Psoas muscle (tissue), 8 donors: ENCODE measurements at places on chromosomes 12 and 14. TPM values are rescaled to one million over a fixed set of nuclear protein-coding genes. Genes with fewer than 3 reads are reported as not detected.
A peak's percentile ranks its signal among the peaks of the same experiment; 100 is the strongest.

- no peak for DNase-seq
Observed at GRCh38 chr12:101828463-101829196, 2.1 kb downstream of the GNPTAB start.

The IAPP gene
- total RNA-seq, result not detected

- DNase-seq, result no peak
Observed at GRCh38 chr12:130764475-130765185, 48.5 kb upstream of the RIMBP2 start.

The RPGRIP1 gene
- not detected for total RNA-seq

The SERPINA10 gene
- total RNA-seq, result not detected

The ASPG gene
- not detected for total RNA-seq

- DNase-seq, result no peak
Observed at GRCh38 chr14:70822530-70823185, 13.3 kb upstream of the MAP3K9 start.

- DNase-seq, result no peak
Observed at GRCh38 chr12:127606476-127607015, 660.4 kb upstream of the TMEM132C start.

- no peak for DNase-seq
Observed at GRCh38 chr12:64587447-64587846, 22.8 kb upstream of the RASSF3 start.

The GARIN6 gene
- not detected for total RNA-seq

The KLHDC2 gene
- 58.2 TPM for total RNA-seq

GRCh38 chr12:129459886-129460285 is 443.9 kb downstream of the TMEM132D start:
- no peak for DNase-seq

DNA sequence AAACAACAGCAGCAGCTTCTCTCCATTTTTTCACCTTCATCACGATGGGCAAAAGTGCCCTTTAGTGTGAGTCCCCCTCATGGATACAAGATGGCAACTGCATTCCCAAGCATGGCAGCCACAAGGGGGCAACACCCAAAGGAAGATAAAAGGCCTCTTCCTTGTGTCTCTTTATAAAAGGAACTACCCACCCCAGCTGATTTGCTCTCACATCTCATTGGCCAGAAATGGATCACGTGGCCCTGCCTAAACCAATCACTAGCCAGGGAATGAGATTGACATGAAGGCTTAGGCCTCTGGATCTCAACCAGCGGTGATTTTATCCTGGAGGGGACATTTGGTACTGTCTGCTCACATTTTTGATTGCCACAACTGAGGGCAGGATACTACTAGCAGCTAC is 21.9 kb upstream of the IFT81 start:
- DNase-seq, result no peak

DNA sequence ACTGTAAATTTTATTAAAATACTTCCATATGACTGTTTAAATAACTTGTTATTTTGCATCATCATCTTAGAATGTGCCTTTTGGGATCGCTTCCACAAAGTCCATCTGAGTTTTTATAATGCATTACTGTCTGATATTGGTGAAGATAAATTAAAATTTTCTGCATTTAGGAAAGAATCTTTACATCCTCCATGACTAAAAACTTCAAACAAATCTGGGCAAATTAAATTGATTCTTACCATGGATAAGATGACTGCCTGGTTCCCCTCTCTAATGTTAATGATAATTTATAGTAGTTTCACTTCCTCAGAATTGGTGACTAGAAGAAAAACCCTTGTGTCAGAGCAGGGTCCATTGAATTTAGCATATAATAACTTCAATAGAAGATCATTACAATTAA is 94.7 kb upstream of the SLC38A4 start:
- no peak for DNase-seq

GRCh38 chr12:50188241-50188781 is 21.1 kb upstream of the CERS5 start:
- DNase-seq, result no peak

The ST8SIA1 gene
- total RNA-seq, result 0.67 TPM

The KCNA5 gene
- total RNA-seq, result 2.0 TPM

DNA sequence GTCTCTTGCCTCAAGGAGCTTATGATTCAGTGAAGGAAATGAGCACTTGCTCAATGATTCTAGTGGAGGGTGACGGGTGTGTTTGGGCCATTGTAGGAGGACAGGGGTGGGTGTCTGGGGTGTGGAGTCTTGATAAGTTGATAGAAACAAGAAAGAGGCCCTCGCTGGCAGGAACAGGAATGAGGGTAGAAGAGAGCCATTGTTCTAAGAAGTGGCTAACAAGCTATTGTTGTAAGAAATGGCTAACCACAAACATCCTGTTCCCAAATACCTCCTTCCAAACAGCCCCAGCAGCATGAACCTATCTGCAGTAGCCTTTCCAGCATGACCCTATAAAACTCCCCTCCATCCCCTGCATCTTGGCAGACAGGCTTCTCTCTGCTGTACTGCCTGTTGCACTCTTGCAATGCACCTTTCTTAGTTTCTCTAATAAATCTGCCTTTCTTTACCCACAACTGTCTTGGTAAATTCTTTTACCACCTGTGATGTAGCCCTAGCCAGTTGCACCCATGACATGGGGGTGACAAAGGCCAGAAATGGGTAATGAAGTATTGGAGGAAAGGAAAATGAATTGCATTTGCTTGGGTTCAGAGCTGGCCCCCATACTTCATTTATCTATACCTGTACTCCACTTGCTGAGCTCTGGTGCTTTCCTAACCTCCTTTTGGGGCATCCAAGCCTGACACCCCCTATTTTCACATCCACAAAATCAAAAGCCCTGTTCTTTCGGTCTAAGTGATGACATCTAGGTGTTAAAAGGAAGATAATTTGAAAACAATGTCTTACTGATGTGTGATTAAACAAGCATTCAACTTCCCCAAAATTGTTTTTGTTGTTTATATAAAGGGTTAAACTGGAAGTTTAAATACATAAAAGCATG is 389.1 kb downstream of the GRIN2B start:
- no peak for DNase-seq

GRCh38 chr14:69042787-69043444 is 63.8 kb upstream of the ACTN1 start:
- peak; percentile 44 for DNase-seq

The LRRC10 gene
- total RNA-seq, result not detected
